ENCODE measurements at places on chromosomes 13 and 19. TPM values are rescaled to one million over a fixed set of nuclear protein-coding genes. Genes with fewer than 3 reads are reported as not detected.

The NTN5 gene
- 2.9 TPM for total RNA-seq

The PEG3 gene
- total RNA-seq, result 0.57 TPM

The IL4I1 gene
- total RNA-seq, result 0.85 TPM

The SHFL gene
- 113 TPM for total RNA-seq

The ZSCAN5A gene
- total RNA-seq, result 12.3 TPM

The SCGB2B2 gene
- 0.75 TPM for total RNA-seq

The RYR1 gene
- total RNA-seq, result 1.3 TPM

The PEAK3 gene
- 0.14 TPM for total RNA-seq

The ZNF829 gene
- 9.0 TPM for total RNA-seq

The TUBA3C gene
- not detected for total RNA-seq

The NECTIN2 gene
- 0.93 TPM for total RNA-seq

The EDNRB gene
- not detected for total RNA-seq

The FFAR2 gene
- not detected for total RNA-seq

The ZNF723 gene
- not detected for total RNA-seq

The SYNGR4 gene
- total RNA-seq, result not detected

The CRX gene
- not detected for total RNA-seq

The SIGLEC14 gene
- total RNA-seq, result 0.83 TPM

The CFAP97D2 gene
- total RNA-seq, result 1.5 TPM

The ZNF530 gene
- total RNA-seq, result 14.2 TPM

The SCN1B gene
- total RNA-seq, result 1.6 TPM

The SPINT2 gene
- 50.5 TPM for total RNA-seq

The FREM2 gene
- total RNA-seq, result not detected

The GRK1 gene
- not detected for total RNA-seq

The ZNF534 gene
- not detected for total RNA-seq

The VWA8 gene
- 22.3 TPM for total RNA-seq

The BRCA2 gene
- 3.6 TPM for total RNA-seq

The ZNF844 gene
- 37.8 TPM for total RNA-seq

The GNA15 gene
- 0.39 TPM for total RNA-seq

The UPF1 gene
- total RNA-seq, result 112 TPM

The ZGLP1 gene
- 12.2 TPM for total RNA-seq

The SULT2A1 gene
- total RNA-seq, result not detected

The CGB5 gene
- not detected for total RNA-seq

The CCNA1 gene
- not detected for total RNA-seq

The RB1 gene
- 27.3 TPM for total RNA-seq

The PINLYP gene
- 2.7 TPM for total RNA-seq

The CCDC70 gene
- total RNA-seq, result not detected

The MAP4K1 gene
- 221 TPM for total RNA-seq

The LILRB1 gene
- 3.0 TPM for total RNA-seq

The LSR gene
- total RNA-seq, result 59.9 TPM

The SIGLEC12 gene
- total RNA-seq, result not detected

The DMPK gene
- total RNA-seq, result 44.2 TPM

The TNNI3 gene
- not detected for total RNA-seq

The FPR3 gene
- total RNA-seq, result 1.3 TPM

The MYPOP gene
- 10.9 TPM for total RNA-seq

The SLC6A16 gene
- 6.9 TPM for total RNA-seq
